HT-29 (cell line): ENCODE measurements at places on chromosomes 5 and 9. TPM values are rescaled to one million over a fixed set of nuclear protein-coding genes. Genes with fewer than 3 reads are reported as not detected.

GRCh38 chr9:86941197-86941596 lies 6.1 kb downstream of the GAS1 start:
- no peak for DNase-seq

DNA sequence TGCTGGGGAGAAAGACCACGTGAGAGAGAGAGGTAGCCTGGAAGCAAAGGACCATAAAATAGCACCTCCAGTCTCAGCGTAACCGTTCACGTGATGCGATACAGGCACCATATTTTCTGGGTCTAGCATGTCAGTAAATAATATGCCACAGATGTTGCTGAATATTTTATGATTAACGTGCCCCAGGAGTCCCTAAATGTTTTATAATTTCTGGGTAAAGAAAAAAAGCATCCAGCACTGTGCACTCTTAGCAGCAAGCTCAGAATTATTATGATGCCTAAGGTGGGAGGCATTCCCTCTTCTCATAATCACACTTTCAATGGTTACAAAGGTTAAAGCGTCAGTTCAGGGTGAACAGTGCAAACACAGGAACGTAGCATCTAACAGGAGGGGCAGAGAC lies 121.8 kb downstream of the CAVIN4 start:
- DNase-seq: no peak

- DNase-seq: no peak
These were observed 104.0 kb downstream of the NUDT12 start for GRCh38 chr5:103458497-103459040.

GRCh38 chr5:39228596-39228995 lies 9.2 kb upstream of the FYB1 start:
- no peak for DNase-seq

- no peak for DNase-seq
These were observed 29.2 kb downstream of the NR4A3 start for GRCh38 chr9:99850736-99851499.

POLR1E gene
- 17.7 and 21.8 TPM in 2 replicates for total RNA-seq

- DNase-seq: no peak
These were observed 38.0 kb downstream of the NIPAL4 start for GRCh38 chr5:157497875-157498611.

- DNase-seq: no peak
These were observed 10.0 kb upstream of the TCOF1 start for GRCh38 chr5:150347451-150347850.

PCDHGA1 gene
- total RNA-seq: 0.21 and 0.61 TPM in 2 replicates

OLFML2A gene
- total RNA-seq: 0.21 TPM in 1 of 2 replicates, not detected in the other
